ENCODE measurements at places on chromosomes 4 and X.

GRCh38 chr4:177562859-177563258, 120.6 kb upstream of the AGA start:
- no peak for DNase-seq

- DNase-seq = no peak
Measured at GRCh38 chr4:80454556-80454955, 119.0 kb downstream of the CFAP299 start.

DNA sequence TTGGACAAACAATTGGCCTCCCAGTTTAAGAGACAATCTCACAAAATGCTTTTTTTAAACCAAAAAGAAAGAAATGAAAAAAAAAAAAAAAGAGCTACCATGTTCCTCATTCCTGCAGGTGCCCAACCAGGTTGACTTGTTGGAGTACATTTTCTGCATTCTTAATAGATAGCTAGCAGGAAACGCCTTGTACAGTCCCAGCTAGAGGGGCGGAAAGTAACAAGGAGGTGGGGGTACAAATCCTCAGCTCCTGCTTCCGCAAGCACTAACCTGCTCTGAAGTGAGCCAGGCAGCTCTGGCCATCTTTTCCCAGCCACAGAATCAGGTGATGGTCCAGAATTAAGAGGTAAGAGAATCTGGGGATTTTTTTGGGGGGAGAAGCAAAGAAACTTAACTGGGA, at the start of gene VGLL1:
VGLL1 (plus strand) TSS at position 265 of the 400 bp plus-strand sequence. CDS start 3,806 bp downstream, outside the sequence.
- DNase-seq = no peak

GRCh38 chr4:34732176-34732950, 1512.0 kb downstream of the ARAP2 start:
- no peak for DNase-seq

- DNase-seq = no peak
Measured at GRCh38 chrX:153926552-153926857, 441 bp upstream of the ARHGAP4 start.

DNA sequence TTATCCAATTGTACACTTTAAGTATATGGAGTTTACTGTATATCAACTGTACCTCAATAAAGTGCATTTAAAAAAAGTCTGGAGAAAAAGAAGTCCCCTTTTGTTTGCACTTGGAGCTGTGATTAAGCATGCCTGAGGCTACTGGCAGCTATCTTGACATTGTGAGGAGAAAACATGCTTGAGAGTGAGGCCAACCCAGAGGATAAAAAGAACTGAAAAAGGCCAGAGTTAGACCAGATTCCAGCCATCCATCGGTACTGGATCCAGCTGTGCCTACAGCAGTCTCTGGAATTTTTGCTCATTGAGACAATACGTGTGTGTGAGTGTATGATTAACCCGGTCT, 57.4 kb downstream of the LGI2 start:
- no peak for DNase-seq

DNA sequence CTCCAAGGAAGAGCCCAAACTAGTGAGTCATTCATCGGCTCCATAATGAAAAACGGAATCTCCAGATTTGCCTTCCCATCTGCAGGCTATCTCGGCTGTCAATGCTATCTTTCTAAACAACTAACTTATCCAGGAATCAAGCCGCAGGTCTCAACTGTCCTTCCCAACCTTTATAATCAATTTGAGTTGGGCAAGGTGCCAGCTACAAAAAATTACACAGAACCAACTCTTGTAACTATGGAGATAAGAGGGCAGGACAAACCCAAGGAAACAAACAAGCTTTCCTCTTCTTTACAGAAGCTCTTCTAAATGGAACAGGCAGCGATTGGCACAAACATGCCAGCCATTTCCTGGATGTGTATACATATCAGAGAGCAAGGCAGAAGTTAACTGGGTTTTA, 61.2 kb upstream of the RAI2 start:
- no peak for DNase-seq

DNA sequence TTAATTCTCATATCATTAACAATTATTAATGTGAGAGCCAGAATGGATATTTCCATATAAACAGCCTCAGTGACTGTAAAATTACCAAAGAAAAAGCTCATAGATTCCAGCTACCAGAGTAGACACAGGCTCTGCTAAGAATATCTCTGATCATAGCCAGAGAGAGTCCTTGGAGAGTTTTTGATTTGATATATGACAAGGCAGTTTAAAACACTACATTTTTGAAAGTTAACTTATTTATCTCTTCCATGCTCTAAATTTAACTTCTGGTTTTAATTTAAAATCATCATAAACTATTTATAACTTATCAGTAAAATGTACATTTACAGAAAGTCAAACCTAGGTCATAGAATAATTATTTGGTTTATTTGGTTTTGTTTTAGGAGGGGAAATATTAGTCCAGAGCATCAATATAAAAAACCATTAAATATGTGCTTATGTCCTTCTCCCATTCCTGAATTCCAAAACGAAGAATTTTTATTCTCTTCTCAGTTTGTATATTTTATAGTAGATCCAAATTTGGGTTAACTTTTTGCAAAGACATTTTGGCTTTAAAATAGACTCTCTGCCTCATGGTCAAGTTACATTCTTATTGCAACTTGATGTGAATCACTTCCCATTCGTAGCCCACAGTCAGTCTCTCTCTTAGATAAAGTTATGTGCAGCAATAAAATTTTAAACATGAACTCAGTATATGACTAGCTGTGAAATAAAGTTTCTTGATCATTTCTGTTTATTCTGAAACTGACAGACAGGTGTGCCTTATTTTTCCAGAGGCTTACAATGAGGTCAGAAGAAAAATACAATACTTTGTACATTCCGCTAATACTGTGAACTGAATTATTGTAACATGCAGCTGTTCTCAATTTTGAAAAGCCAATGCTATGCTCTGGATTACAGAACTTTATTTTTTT, 267.1 kb downstream of the PAPSS1 start:
- no peak for DNase-seq

- no peak for DNase-seq
Measured at GRCh38 chrX:66200050-66200664, 36.1 kb downstream of the HEPH start.

DNA sequence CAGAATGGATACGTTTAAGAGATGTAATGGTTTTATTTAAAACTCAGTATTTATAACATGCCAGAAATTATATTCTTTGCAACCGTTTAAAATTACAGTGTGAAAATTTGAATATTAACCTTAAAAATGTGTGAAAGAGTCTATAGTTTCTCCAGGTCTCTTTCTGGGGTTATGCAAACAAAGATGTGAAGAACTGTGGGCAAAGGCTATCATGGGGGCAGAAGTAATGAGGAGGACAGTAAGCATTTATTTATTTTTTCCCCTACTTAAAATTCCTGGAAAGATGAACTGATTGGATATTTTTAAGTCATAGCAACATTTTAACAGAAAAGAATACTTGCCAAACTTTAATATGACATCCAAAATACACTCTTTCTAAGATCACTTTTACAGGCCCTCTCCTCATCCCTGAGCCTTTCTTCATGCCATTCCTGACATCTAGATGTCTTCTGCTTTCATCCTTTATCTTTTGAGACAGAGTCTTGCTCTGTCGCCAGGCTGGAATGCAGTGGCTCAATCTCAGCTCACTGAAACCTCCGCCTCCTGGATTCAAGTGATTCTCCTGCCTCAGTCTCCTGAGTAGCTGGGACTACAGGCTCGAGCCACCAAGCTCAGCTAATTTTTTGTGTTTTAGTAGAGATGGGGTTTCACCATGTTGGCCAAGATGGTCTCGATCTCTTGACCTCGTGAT, 46.1 kb downstream of the TMEM131L start:
- DNase-seq = no peak

- no peak for DNase-seq
Measured at GRCh38 chr4:183801457-183802165, 103.5 kb upstream of the STOX2 start.

GRCh38 chrX:151825007-151825406, 87.7 kb upstream of the MAGEA4 start:
- DNase-seq = no peak

DNA sequence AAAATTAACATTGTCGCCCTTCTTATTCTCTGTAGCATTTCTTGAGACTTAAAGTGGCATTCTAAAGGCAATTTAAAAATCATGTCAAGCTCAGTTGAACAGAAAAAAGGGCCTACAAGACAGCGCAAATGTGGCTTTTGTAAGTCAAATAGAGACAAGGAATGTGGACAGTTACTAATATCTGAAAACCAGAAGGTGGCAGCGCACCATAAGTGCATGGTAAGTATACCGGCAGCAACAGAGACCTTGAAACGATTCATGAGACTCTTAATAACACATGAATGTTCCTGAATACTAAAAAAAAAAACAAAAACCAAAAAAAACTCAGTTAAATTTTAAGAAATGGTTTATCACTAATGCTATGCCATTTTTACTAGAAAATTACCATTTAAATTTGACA, 82.4 kb upstream of the HPRT1 start:
- peak; percentile 12 for DNase-seq

GRCh38 chrX:3461397-3462165, 115.1 kb upstream of the MXRA5 start:
- DNase-seq = no peak

- DNase-seq = no peak
Measured at GRCh38 chr4:11341337-11342043, 87.2 kb downstream of the HS3ST1 start.

DNA sequence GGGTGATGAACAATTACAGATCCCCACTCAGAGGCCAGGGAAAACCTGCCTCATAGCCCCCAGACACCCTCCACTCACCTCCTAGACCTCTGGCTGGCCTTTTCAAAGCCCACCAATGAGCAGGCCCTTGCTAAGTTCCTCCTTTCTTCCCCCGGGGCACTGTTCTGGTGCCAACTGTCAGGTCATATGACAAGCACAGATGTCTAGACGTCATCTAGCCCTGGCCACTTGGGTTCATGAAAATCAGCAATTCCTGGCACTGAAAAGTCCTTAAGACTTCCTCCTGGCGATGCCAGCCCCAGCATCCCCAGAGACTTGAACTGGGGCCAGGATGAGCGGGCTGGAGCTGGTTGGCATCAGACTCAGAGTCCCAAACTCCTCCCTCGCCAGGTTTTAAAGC, 115.6 kb upstream of the NALF2 start:
- no peak for DNase-seq

DNA sequence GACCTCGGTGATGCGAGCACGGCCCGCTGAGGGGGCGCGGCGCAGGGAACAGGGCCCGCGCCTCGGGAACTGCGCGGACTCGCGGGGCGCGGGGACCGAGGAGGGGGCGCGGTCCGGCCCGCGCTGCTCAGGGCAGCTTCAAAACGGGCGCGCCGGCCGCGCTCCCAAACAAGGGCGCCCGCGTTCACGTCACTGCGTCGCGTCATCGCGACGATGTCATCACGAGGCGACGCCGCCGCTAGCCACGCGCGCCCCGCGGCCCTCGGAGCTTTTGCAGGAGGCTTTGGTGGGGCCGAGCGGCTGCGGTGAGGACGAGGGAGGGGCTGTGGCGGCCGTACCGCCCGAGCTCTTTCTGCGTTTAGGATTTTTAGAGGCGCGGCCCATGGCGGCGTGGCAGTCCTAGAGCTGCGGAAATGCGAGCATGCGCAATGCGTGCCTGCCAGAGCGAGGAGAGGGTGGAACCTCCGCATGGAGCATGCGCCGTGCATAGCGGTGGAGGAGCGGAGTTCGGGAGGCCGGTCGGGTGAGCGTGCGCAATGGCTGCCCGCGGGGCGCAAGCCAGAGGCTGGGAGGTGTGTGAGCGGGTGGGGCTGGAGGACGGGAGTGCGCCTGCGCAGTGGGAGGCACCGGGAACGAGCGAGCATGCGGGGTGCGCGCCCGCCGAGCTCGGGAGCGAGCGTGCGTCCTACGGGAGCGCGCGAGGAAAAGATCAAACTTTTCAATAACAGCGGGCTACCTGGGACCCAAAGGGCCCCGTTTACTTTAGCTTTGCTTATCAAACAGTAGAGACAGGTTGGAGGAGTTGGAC, at the start of gene PPP2R3B:
PPP2R3B (minus strand) TSS at position 140 of the 808 bp plus-strand sequence. CDS start 216 bp downstream, outside the sequence.
- peak; percentile 99 for DNase-seq

- DNase-seq = no peak
Measured at GRCh38 chr4:78414116-78414515, 137.5 kb upstream of the ANXA3 start.

GRCh38 chr4:183503497-183504063, 1.3 kb upstream of the ING2 start:
- no peak for DNase-seq

GRCh38 chr4:173318648-173319211, 15.4 kb downstream of the HMGB2 start:
- DNase-seq = no peak

DNA sequence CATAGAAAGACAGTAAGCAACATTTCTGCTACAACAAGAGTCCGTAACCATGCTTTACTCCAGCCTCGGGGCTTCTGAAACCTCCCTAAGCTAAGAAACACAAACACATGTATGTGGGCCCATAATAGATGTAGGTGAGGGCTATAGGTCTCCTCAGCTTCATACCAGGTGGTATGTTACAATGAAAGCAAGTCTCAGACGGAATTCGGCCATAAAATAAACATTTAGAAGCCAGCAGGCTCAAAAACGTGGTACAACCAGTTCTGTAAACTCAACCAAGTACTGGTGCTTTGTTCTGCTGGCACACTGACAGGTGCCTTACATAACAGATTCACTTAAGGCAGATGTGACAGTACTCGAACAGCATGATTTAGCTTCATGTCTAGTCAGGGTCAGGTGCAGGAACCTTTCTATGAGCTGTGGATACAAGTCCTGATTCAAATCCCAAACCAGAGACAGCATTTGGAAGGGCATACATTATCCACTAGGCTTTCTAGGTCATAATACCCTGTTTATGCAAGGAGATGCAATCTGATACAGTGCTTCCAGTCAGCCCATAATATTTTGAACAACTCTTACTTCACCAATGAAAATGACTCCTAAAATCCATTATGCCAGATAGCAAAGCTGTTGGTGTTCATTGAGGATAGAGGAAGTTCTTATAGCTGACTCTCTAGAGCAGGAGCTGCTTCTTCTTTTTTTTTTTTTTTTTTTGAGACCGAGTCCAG, 113.8 kb upstream of the ENPP6 start:
- DNase-seq = no peak

- DNase-seq = no peak
Measured at GRCh38 chrX:122739770-122740169, 444.3 kb upstream of the GRIA3 start.

DNA sequence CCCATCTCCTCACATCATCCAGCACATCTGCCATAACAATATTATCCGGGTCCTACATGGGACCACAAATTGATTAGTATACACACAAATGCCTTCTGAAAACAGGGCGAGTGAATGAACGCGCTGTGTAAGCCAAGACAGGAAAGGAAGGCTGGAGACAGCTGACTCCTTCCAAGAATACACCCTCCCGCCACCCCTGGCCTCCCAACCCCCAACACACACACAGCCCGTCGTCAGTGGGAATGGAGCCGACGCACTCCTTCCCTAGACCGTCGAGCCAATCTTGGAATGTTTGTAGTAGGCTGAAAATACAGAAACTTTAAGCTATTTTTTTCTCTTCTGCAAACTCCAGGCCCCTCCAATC, 319 bp upstream of the MAGEH1 start:
- no peak for DNase-seq

DNA sequence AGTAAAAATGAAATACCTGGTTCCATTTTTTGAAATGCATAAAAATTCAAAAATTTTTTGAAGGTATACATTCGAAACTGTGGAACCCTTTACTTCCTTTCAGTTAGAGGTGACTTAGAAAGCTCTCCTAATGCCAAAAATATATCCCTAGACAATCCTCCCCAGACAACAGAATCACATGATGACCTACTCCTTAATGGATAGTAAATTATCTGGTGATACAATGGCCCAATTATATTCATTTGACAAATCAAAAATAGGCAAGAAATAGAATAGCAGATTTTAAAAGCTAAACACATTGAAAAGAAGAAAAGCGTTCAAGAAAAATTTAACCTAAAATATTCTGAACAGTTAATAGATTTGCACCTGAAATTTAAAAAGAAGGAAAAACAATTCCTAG, 3.5 kb upstream of the UGT2A2 start:
- DNase-seq = no peak
